ENCODE measurements at places on chromosomes 1 and 21.

DNA sequence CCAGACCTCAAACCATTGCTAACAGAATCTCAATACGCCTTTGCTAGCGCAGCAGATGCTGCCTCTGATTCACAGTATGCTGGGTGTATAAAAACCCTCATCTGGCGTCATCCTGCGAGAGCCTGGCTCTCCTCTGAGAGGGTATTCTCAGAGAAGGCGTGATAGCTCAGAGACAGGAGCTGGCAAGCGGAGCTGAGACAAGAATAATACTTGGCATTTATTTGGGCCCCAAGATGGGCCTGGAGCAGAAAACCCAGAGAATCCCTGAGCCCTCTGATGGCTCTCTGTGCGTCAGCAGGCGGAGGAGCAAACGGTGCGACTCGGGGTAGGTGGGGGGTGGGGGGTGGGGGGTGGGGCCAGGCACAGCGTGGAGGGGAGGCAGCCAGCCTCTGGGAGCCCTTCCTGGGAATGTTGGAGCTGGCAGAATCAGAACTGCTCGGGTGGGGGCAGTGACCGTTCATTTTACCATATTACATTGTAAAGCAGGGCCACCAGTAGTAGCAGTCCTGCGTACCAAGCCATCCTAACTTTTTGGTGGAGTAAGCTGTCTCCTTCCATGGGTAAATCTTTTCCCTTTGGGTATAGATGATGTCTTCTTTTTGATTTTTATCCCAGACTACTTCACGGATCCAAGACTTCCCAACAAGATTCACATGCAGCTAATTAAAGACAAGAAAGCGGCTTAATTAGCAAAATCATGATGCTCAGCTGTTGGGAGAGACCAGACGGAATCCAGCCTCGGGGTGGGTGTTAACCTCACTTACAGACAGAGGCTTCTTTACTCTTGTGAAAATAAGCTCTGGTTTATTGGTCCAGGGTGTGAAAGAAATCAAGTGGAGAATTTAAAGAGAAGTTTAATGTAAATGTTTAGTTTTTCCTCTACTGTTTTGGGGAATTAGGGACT is 7.1 kb downstream of the RIIAD1 start:
- peak; percentile 80 for DNase-seq

GRCh38 chr1:202288177-202288576 is 53.6 kb downstream of the UBE2T start:
- no peak for DNase-seq

- DNase-seq, result peak; percentile 60
Observed at GRCh38 chr1:44031252-44032169, at the start of gene SLC6A9. TSS of gene SLC6A9 (minus strand) at chr1:44031462. CDS start at chr1:44024277, 7,185 bp downstream.

- DNase-seq, result no peak
Observed at GRCh38 chr1:235852887-235853286, 13.8 kb downstream of the LYST start.

GRCh38 chr1:26288311-26288941 is 8.5 kb downstream of the SH3BGRL3 start:
- no peak for DNase-seq

- no peak for DNase-seq
Observed at GRCh38 chr1:77057994-77058585, 161.1 kb downstream of the PIGK start.

- DNase-seq, result no peak
Observed at GRCh38 chr1:54814571-54814970, 13.4 kb upstream of the TTC22 start.
